Erythroblast (primary cell): ENCODE measurements at places on chromosomes 7 and 10.

DNA sequence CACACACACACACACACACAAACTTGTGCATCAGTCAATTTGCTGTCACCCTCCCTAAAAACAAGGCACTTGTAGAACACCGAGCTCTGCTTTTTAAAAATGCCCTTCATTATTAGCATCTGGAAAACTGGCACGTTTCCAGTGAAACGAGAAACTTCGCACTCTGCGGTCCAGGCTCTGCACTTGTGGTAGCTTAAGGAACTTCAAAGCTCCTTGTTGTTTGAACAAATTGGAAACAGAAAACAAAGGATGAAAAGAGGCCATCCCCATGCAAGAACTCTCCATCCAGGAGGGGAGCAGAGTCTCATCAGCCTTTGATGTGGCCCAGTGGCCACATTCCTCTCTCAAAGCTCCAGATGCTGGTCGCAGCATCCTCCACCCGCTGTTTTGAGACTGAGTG, 105.1 kb downstream of the C10orf90 start:
- DNase-seq = peak; percentile 6

DNA sequence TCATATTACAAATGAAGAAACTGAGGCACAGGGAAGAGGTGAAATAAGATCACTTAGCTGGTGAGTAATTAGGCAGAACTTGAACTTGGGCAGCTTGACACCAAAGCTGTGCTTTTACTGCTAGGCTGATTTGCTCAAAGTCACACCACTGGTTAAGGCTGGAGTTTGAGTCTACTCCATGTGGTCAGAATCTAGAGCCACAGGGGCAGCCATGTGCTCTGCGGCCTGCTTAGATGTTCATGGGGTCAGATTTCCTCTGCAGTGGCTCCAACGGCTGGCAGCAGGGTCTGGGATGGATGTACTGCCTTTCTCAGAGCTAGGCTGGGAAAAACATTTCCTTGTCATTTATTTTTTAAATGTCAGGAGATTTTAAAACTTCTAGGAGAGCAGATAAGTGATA, 417.5 kb downstream of the KCNMA1 start:
- no peak for DNase-seq

DNA sequence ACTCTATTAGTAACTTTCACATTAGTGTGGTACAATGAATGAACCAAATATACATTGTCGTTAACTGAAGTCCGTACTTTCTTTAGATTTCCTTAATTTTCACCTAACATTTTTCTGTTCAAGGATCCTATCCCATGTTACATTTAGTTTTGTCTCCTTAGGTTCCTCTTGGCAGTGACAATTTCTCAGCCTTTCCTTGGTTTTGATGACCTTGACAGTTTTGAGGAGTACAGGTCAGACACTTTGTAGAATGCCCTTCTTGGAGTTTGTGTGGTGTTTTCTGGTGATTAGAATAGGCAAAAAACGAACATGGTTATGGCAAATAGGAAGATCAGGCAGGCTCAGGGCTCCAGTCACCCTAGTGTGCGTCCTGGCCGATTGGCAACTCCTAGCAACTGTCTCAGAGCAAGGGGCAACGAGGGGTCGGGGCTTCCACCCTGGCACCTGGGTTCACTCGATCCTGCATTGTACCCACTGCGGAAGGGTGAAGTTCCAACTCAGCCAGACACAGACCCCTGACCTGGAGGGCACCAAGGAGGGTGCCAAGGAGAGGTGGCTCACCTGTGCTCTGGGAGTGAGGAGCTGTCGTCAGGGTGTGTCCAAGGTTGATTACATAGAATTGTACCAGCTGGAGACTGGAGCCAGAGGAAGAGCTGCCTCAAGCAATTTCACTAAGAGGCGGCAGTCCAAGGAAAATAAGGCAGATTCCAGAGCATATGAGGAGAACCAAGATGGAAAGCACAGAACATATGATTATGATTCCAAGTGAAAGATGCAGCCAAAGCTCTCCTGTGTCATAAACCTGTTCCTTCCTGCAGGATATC, 37.5 kb downstream of the PAPSS2 start:
- no peak for DNase-seq

DNA sequence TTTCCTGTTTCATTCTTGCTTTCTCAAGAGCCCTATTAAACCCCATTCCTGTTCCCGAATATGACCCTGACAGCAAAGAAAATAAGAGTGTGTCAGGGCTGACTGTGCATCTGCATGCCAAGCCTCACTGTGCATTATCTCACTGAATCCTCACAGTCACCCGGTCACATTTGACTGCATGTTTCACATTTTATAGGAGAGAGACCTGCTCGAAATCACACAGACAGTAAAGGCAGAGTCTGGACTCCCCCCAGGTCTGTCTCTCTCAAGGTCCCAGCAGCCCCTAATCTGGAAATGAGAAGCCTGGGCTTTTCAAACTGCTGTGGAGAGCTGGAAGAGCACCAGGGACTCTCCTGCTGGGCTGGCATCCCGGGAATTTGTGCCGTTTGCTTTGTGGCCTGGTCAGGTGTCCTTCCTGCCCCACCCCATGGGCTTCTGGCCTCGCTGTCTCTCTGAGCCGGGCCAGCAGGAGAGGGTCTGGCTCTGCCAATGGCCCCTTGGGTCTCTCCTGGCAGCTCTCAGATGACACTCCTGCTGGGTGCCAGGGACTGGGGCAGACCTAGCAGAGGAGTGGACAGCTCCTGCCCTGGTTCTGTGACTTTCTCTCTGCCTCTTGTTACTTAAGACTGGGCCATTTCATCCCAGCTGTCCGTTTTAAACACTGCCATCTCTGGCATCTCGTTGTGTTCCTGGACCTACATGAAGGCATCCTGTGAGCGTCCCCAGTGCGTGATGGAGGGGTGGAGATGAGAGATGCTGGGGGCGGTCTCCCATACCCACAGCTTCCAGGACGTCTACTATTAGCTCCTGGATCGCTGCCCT, 173.6 kb downstream of the ARHGAP12 start:
- no peak for DNase-seq

DNA sequence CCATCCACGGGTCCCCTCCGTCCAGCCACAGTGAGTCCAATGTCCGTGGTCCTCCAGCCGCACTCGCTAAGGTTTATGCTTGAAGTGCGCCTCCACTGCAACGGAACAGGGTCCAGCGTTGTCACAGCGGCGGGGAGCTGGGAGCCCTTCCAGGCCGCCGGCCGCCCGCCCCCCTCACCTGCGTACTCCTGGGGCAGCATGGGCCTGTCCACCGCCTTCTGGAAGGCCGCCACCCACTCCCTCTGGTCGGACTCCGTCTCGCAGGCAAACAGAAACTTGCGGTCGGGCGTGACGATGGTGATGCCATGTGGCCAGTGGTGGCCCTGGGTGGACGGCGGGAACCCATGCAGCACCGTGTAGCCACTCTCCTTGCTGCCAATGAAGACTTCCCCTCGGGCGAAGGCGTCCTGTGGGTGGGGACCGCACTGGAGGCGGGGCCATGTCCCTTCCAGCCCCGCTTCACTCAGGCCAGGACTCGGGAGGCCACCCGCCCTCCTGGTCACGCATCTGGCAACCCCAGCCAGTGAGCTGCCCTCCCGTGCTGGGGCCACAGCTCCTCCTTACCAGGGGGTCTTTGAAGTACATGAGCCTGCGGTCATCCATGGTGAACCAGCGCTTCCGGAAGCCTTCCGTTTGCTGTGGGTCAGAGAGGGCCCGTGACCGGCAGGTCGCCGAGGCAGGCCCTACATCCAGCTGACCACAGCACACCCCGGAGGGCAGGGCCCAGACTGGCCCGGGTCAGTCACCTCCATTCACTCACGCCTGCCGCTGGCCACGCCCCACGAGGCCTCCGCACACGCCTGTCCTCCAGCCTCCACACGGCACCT, 22.7 kb downstream of the GET4 start:
- DNase-seq = no peak

DNA sequence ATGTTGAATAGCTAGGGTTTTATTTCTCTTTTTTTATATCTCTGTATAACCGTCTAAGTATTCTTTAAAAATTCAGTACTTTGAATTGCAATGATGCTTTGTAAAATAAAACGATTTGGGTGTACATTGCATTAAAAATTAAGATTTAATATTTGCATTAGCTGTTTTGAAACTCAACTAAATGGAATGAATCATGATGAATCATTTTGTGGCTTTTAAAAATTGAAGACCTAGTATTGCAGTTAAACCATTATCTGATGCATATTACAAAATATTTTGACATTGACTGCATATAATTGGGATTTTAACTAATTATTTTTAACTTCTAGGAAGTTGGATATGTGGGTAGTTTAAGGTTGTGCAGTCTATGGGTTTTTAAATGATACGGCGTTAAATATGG, 314.0 kb downstream of the CDK14 start:
- no peak for DNase-seq

- no peak for DNase-seq
Observed at GRCh38 chr10:34151481-34151880, 663.6 kb downstream of the PARD3 start.

GRCh38 chr10:2898509-2898860, 168.9 kb upstream of the PFKP start:
- DNase-seq = no peak

DNA sequence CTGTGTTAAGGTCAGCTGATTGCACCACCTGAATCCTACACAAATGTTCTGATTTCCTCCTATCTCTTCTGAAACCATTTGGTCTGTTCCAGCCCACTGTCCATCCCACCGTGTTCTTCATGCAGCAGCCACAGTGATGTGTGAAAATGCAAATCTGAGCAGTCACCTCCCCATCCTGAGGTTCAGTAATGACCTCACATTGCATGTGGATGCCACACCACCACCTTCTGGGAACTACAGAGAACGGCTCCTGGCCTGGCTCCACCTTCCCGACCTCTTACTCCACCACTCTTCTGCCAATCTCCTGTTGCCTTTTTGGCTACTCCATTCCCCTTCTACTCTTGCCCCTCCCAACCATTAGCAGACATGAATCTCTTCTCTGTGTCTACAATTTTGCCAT, 244.4 kb downstream of the TNS3 start:
- DNase-seq = no peak

- DNase-seq = no peak
Observed at GRCh38 chr10:70477661-70478162, 855 bp upstream of the PALD1 start.

DNA sequence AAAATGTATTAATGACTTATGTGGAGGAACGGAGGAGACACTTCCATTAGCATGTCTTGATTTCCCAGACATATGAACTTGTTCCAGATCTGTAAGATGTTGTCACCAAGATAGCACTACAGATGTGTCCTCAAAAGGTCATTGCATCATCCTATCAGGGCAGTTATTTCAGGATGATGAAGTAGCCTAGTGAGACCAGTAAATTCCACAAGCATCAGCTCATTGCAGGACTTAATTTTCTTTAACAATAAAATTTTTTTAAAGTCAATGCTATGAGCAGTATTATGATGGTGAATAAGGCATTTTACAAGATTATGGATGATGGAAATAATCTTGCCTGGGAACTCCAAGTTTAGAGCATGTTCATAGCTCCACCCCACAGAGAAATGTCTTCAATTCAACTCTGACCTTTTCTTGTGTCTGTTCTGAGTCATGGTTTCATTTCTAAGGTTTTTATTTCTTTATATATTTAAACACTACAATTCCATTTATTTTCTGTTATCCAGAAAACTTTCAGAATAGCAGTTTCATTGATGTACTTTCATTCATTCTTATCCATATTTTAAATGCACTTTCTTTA, 1203.3 kb upstream of the CELF2 start:
- DNase-seq = no peak

DNA sequence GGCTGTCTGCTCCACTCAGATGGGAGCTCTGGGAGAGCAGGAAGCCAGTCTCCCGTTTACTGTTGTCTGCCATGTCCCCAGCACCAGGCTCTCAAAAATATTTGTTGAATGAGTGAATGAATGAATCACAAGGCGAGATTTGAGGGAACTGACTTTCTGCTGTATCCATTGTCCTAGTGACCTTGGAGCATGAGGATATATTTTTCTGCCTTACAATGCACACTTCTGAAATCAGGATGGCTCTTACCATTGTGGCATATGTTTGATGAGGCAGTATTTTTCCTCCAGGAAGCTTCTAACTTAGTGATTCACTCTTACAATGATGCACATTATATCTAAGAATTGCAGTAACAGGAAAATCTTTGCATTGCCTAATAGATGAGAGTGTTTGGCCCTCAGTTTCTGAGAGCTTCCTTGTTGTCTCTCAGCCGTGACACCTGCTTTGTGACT, 136.4 kb downstream of the RPS24 start:
- DNase-seq = no peak

GRCh38 chr10:132064771-132065437, 842 bp upstream of the JAKMIP3 start:
- DNase-seq = no peak

- no peak for DNase-seq
Observed at GRCh38 chr7:106895246-106895864, 30.3 kb downstream of the PIK3CG start.

- DNase-seq = no peak
Observed at GRCh38 chr7:12839508-12840153, 152.2 kb downstream of the ARL4A start.
